CD8-positive, alpha-beta T cell (primary cell): ENCODE measurements at places on chromosomes 7 and 10. TPM values are rescaled to one million over a fixed set of nuclear protein-coding genes. Genes with fewer than 3 reads are reported as not detected.

The SH3PXD2A gene
- total RNA-seq, result 9.2 TPM

The ARMC3 gene
- not detected for total RNA-seq

The TNS3 gene
- total RNA-seq, result 0.24 TPM

The TRIM50 gene
- not detected for total RNA-seq

The CTBP2 gene
- 0.78 TPM for total RNA-seq

The ZNF518A gene
- 8.7 TPM for total RNA-seq

The STK32C gene
- total RNA-seq, result 5.4 TPM

The ANKRD61 gene
- not detected for total RNA-seq

The GBX1 gene
- total RNA-seq, result not detected

The EBLN1 gene
- not detected for total RNA-seq

The FOXP2 gene
- total RNA-seq, result not detected

The EGFR gene
- total RNA-seq, result not detected

The PON1 gene
- total RNA-seq, result not detected

The DNAJC30 gene
- 14.4 TPM for total RNA-seq

The ASB10 gene
- not detected for total RNA-seq

The EPO gene
- not detected for total RNA-seq

The TRIL gene
- not detected for total RNA-seq

The LRRN3 gene
- total RNA-seq, result 8.4 TPM

The KCP gene
- 0.19 TPM for total RNA-seq

The NODAL gene
- total RNA-seq, result not detected

The TMEM130 gene
- not detected for total RNA-seq

The KLF14 gene
- total RNA-seq, result not detected

The HOXA1 gene
- 0.83 TPM for total RNA-seq

The CRHR2 gene
- 0.11 TPM for total RNA-seq

The ABCB4 gene
- 0.25 TPM for total RNA-seq

The CDC14C gene
- not detected for total RNA-seq

The WEE2 gene
- 0.27 TPM for total RNA-seq

The NPTX2 gene
- not detected for total RNA-seq

The NPSR1 gene
- not detected for total RNA-seq

The OTUD1 gene
- total RNA-seq, result 78.9 TPM

The TMEM270 gene
- not detected for total RNA-seq

The AKR1C1 gene
- total RNA-seq, result 1.3 TPM

The NME8 gene
- not detected for total RNA-seq

The APBB1IP gene
- total RNA-seq, result 36.4 TPM

The TMEM60 gene
- total RNA-seq, result 2.2 TPM

The MYO1G gene
- 142 TPM for total RNA-seq

The A1CF gene
- total RNA-seq, result not detected

The SLC35B4 gene
- total RNA-seq, result 7.0 TPM

The JCAD gene
- total RNA-seq, result not detected

The SPDYE2 gene
- not detected for total RNA-seq

The LLCFC1 gene
- total RNA-seq, result not detected

The FFAR4 gene
- total RNA-seq, result not detected

The BMPER gene
- total RNA-seq, result not detected

The BTBD16 gene
- not detected for total RNA-seq

The CXCL12 gene
- total RNA-seq, result not detected

The CALML3 gene
- not detected for total RNA-seq

The HKDC1 gene
- 0.76 TPM for total RNA-seq
